Inflammatory macrophage treated with lipopolysaccharide for 4 hours (primary cell): ENCODE measurements at places on chromosomes 12 and 14.

GRCh38 chr12:112164011-112164660, 38.8 kb downstream of the TRAFD1 start:
- DNase-seq: no peak

DNA sequence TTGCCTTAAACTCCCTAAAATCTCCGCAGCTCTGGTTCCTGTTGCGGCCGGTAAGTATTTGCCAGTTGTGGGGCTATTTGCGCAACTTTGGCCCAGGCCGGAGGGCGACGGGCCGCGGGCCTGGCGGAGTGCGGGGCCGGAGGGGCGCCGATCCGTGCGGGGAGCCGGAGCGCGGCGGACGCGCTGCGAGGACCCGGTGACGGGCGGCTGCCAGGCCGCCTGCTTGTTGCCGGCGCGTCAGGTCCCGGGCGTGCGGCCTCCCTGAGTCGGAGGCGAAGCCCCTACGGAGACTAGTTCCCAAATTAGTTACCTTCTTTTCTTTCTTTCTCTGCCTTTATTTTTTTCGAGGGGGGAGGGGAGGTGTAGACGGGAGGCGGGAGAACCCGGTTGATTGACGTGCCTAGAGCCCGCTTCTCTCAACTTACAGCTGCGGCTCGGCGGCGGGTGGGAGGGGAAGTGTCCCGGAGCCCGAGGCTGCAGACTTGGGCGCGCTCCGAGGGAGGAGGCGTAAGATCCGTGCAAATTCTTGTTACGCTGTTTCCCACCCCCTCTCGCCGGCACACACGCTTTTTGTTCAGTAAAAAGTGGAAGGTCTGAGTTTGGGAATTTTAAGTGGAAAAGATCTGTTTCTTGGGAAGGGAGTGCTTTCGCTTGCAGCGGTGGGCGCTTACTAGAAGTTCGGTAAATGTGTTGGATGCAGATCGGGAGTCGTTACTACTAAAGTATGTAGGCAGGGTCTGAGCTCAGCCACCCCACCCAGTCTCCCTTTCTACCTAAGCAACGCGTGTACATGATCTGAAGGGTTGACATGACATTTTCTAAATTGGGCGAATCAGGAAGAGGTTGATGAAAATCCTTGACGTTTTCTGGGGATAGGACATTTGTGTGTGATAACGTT, 576 bp downstream of the ZBTB1 start:
- DNase-seq: peak; percentile 88

DNA sequence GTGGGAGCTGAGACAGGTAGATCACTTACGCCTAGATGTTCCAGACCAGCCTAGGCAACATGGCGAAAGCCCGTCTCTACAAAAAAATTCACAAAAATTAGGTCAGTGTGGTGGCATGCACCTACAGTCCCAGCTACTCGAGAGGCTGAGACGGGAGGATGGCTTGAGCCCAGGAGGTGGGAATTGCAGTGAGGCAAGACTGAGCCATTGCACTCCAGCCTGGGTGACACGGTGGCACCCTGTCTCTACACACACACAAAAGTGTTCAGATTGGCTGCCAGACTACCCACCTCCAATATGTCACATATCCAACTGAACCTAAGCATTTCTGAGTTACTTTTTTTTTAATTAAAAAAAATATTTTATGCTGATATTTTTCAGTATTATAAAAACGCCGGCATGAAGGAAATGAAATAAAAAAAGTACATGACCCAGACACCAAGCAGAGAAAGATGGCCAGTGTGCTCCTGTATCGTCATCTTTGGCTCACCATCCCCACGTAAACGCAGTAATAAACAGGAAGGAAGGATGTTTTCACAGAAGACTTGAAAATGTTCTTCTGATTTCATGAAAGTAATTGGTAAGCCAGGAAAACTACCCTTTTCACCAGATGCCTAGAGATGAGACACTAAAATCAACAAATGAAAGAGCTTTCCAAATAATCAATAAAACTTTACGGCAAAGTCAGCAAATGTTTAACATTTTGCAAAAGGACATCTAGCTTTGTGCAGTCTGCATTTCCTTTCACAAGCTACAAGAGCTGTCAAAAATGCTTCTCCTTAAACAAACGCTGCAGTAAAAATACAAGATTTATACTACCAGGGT, 26.4 kb downstream of the CDC42BPB start:
- DNase-seq: no peak

DNA sequence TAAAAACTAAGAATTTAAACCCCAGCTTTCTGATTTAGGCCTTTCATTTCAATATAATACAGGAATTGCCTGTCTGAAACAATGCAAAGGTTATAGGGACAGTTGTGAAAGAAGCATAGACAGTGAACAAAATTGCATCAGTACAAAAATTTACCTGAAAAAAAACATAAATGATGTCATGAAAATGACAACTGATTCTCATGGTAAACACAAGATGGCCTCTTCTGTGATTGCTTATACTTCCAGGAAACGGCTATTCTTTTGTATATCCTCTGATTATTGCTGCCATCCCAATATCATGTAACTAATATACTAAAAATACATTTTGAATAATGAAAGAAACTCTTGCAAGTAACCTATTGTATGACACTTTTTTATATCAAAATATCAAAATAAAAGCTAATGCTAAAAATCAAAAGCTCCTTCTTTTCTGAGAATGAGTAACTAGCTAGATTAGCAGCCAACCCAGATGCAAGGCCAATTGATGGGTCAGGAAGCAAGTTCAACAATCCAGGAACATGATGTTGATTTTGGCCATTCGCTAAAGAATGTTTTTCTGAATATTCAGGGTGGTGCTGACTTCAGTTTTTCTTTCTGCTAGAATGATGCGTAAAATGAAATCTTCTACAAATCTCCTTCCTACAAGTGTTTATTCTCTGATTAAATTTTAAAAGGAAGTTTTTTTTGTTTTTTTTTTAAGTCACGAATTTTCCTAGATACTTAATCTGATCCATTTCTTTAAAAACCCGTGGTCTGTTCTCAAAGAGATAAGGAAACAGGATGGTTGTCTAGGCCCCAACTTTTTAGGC, 83.6 kb downstream of the ALX1 start:
- no peak for DNase-seq

- no peak for DNase-seq
Measured at GRCh38 chr14:51335961-51336723, 96.1 kb downstream of the TMX1 start.

- no peak for DNase-seq
Measured at GRCh38 chr14:69281450-69282169, 21.7 kb downstream of the GALNT16 start.

DNA sequence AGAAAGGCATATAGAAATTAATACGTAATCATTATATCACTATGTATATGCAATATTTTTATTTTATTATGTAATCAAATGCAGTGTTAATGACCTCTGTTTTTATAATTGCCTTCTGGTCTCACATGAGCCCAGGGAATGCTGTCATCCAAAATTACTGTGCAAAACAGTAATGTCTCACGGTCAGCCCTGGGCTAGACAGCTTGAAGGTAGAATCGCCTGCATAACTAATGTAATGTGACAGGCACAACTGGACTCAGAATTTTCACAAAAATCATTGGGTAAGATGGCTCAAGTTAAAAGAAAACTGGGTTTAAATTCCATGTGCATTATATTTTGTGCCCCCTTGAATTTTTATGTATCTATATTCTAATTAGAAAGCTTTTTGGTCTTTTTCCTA, 293.3 kb downstream of the PPFIA2 start:
- no peak for DNase-seq

DNA sequence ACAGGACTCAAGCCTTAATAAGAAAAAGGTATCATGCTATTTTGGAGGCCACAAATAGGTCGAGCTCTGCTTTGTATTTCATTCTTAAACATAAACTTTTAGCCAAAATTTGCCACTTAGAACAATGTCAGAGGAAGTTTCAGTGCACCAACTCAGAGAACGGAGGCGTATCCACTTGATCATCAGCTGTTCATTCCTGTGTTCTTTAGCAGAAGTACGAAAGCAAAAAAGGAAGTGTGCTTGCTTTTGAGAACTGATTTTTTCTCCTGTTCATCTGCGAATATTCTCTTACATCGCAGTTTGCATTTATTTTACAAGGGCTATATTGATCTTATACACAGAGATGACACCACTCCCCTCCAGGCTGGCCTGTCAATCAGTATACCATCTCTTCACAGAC, 188.6 kb upstream of the SOX5 start:
- DNase-seq: peak; percentile 59

GRCh38 chr12:32486158-32486557, 86.8 kb downstream of the FGD4 start:
- peak; percentile 45 for DNase-seq

GRCh38 chr12:98374007-98374406, 141.4 kb upstream of the TMPO start:
- no peak for DNase-seq

DNA sequence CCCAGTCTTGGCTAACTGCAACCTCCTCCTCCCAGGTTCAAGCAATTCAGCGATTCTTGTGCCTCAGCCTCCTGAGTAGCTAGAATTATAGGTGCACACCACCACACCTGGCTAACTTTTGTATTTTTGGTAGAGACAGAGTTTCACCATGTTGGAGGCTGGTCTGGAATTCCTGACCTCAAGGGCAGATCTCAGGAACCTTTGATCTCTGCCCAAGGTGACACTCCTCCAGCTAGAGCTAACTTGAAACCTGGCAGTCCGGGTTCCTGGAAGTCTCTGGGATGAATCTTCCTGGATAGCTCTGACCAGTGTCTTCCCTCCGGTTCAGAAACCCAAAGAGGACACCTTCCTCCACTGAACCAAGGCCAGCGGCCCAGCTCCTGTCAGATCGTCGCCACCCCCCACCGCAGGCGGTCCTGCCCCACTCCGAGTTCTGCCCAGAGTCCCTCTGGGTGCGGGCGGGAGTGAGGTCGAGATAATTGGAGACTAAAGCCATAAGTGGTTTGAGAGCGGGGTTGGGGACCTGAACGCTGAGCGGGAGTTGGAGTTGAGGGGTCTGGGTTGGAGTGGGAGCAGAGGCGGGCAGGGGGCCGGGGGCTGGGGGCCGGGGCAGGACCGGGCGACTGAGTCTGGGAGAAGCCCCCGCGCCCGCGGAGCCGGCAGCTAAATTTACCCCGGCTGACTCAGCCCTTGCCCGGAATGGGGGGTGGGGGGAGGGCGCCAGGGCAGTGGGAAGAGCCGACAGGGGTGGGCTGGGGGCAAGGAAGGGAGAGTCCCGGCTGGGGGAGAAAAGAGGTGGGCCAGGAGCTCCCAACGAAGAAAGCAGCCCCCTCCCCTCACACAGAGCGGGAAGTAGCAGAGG, 4.7 kb downstream of the DDN start:
- DNase-seq: no peak

DNA sequence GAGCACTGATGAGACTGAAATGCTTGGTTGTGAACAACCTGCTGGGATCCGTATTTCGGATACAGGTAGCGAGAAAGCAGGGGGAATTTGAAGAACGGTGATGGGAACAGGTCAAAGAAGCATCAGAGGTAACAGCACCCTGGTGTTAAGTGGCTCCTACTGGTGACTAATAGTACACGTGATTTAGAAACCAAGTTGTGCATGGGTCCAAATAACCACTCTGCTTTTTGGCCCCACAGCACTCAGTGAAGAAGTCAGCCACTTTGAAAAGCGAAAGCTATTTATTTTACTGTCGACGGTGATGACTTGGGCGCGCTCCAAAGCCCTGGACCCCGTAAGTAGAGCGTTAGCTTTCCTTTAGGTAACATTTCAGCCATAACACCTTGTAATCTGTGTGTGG, 16.7 kb downstream of the AK7 start:
- no peak for DNase-seq

DNA sequence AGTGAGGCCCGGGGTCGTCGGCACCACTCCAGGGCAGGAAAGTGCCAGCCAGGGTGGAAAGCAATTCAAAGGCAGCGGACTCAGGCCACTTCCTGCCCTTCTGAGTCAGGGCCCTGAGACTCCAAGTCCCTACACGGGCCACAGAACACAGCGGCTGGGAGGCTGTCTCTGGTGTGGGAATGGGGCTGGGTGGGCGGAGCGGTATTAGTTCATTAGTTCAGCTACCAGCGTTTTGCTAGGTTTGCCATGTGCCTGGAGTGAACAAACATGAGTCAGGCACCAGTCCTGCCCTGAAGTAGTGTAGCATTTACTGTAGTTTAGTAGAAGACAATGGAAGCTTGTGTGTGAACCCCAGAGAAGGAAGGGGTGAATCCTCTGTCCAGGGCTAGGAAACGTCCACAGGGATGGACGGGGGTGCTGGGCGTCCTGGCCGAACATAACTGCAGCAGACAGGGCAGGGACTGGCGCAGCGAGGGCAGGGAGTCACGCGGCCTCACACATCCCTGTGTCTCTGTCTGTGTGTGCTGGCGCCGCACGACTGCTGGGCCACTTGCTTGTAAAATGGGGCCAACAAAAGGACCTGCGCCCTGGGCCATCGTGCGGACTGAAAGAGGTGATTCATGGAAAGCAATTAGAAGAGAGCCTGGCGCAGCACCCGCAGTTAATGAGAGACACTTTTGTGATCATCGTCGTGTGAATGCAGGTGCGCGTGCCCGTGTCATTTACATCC, 186.4 kb upstream of the PRMT8 start:
- no peak for DNase-seq

GRCh38 chr12:76860256-76860655, 18.6 kb downstream of the CSRP2 start:
- no peak for DNase-seq

GRCh38 chr12:60112063-60112462, 516.2 kb downstream of the SLC16A7 start:
- DNase-seq: no peak

GRCh38 chr12:101824831-101825230, 5.9 kb downstream of the GNPTAB start:
- no peak for DNase-seq

DNA sequence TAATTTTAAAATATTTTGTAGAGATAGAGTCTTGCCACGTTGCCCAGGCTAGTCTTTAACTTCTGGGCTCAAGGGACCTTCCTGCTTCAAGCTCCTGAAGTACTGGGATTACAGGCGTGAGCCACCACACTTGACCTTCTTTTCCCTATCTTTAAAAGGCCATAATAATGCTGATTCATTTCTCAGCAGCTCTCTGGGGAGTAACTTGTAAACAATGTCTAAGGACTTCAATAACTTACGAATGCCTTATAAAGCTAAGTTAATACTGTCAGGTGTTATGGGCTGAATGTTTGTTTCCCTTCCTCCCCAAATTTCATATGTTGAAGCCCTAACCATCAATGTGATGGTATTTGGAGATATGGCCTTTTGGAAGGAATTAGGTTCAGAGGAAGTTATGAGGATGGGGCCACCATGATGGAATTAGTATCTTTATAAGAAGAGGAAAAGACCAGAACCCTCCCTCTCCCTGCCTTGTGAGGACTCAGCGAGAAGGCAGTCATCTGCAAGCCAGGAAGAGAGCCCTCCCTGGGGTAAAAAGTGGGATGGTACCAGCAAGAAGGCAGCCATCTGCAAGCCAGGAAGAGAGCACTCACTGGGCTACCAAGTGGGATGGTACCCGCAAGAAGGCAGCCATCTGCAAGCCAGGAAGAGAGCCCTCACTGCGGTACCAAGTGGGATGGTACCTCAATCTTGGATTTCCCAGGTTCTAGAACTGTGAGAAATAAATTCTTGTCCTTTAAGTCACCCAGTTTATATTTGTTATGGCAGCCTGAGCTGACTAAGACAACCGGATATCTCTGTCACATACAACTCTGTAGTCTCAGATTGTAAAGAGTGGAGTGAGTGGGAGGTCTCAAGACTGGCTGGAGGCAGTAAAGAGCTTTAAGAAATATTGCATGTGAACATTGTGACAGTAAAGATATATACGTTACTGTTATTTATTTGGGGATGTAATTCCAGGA, 16.3 kb upstream of the YBX3 start:
- no peak for DNase-seq
